Effector memory CD4-positive, alpha-beta T cell (primary cell): ENCODE measurements at places on chromosomes 5 and 9.

DNA sequence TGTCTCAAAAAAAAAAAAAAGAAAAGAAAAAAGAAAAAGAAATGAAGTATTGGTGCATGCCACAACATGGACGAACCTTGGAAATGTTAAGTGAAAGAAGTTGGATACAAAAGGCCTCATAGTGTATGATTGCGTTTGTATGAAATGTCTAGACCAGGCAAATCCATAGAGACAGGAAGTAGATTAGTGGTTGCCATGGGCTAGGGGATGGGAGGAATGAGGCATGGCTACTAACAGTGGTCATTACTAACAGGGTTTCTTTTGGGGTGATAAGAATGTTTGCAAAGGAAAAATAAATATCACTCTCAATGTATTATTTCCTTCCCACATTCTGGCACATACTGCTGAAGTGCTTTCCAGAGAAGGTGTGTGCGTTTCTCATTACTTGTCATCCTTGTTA lies 44.1 kb downstream of the UGCG start:
- DNase-seq, result no peak

- no peak for DNase-seq
These were observed 40.9 kb upstream of the BNIP1 start for GRCh38 chr5:173103411-173103810.

GRCh38 chr9:82363198-82363597 lies 374.6 kb downstream of the SPATA31D1 start:
- DNase-seq, result no peak

- DNase-seq, result no peak
These were observed at the start of gene PPIC for GRCh38 chr5:123036391-123037103. PPIC (minus strand) TSS chr5:123036725; CDS start chr5:123036625, 100 bp downstream.
